Activated CD8-positive, alpha-beta memory T cell treated with anti-CD3 and anti-CD28 coated beads, Interleukin-2, amount 50 U/mL, for 4 hours (primary cell): ENCODE measurements at places on chromosomes 13 and 19.

DNA sequence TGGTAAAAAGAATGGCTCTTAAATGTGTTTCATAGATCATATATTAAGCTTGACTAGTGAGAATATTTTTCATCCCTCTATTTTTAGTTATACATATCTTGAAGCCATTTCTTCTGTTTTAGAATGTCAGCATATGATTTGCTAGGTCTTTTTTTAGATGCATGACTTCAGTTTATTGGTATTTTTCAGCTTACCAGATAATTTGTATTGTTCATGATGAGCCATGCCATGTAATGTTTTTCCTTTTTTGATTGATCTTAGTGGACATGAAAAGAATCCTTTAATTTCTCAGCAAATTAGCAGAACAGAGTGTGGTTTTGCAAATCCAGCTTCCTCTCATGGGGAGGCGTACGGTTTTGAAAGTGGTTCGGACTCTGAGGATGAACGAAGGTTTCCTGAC lies 168.5 kb downstream of the LMO7 start:
- DNase-seq, result no peak

GRCh38 chr19:29639086-29639485 lies 26.2 kb upstream of the PLEKHF1 start:
- no peak for DNase-seq

DNA sequence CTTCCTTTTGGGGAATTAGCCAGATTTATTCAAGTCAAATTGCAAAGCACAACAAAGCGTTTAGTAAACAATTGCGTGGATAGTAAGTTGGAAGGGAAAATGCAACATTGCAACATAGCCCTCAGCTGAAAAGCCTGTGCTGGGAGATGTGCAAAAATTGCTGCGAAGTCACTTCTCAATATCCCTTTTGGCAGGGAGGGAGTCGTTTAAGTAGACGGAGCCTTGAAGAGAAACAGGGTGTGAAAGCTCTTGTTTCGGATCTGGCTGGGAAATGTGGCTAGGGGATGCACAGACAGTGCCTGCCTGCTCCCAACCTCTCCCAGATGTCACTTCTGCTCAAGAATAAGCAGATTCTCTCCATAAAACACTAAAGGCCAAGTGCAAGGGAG lies 56.8 kb downstream of the SLC7A1 start:
- DNase-seq, result no peak

GRCh38 chr19:16076958-16077611 lies 790 bp downstream of the TPM4 start:
- no peak for DNase-seq

- DNase-seq, result no peak
Measured at GRCh38 chr13:97413694-97414093, 20.3 kb upstream of the RAP2A start.

DNA sequence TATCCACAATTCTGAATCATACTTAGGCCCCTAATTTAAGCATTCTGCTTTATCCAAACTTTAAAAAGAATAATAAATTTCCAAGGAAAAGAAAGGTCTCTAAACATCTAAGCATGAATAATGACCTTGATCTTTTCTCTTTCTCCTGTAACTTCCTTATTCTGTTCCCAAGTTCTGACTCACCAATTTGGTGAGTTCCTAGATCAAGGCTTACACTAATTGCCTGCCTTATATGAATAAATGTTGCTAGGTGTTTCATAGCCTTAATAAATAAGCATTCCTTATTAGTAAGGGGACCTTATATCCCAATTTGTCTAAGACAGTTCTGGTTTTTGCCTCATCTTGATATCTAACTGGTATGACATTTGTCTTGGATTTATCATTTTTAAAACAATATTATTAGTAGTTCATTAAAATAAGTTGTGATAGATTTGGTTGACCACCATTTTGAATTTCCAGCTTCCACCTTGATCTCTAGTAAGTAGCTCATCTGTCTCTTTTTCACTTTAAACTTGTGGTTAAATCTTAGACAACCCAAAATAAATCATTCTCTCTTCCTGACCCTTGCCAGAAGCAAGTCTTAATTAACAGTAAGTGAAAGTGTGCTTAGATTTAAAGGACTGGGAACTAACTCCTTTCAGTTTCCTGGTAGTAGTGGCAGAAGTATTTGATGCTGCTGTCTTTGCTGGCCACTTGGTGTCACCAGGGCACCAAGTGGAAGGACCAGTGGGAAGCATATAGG lies 121.2 kb upstream of the MLNR start:
- no peak for DNase-seq

DNA sequence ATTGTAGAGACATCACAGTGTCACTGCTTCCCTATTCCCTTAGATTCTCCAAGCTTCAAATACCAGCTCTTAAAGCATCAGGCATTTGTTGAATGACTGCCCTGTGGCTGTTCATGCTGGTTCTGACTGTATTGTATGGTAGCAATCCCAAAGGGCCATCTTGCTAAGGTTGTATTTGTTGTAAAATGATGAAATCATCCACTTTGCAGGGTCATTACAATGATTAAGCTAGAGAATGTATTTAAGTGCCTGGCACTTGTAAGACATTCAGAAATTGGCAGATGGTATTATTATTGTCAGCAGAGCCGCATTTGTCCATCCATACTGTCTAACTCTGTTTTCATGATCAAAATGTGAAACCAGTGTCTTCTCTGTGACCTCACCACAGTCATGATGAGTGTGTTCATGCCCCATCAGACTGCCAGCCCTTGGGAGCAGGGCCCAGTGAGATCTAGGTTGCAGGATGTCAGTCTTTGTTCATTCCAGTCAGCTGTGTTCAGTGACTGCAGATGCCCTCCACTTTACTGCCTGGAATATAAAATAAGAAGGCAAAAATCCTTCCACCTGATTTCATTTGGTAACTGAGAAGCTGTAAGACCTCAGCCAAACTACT lies 86.1 kb downstream of the DHRS12 start:
- no peak for DNase-seq

DNA sequence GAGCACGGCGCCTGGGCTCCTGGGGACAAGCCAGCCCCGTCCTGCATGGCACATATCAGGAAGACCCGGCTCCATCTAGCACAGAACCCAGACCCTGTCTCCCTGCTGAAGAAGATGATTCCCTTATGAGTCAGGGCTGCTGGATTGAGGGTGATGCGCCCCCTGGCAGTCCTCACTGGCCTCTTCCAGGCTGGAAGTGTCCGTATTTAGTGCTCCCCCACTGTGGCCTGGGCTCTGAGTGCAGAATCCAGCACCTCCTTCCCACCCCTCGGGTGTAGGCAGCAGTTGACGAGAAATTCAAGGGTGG lies 14.9 kb downstream of the COMP start:
- DNase-seq, result no peak

DNA sequence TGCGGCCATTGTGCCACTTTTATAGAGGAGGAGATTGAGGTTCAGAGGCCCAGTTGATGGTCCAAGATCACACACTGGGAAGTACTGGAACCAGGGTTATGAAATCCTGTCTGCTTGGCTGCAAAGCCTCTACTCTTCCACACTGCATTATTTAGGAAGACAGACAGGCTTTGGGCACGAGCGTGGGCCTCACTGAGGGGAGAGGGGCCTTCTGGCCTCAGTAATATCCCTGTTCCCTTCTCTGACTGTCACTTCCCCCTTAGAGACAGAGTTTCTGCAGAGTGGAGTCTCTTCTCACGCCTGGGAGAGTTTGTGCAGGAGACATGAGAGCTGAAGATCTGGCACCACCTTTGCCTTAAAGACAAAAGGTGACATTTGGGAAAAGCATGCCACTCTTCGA lies 49.0 kb upstream of the PNMA8B start:
- no peak for DNase-seq

- DNase-seq, result peak; percentile 40
Measured at GRCh38 chr19:14081797-14082674, 3.5 kb downstream of the C19orf67 start.

GRCh38 chr19:31459430-31459829 lies 110.2 kb upstream of the TSHZ3 start:
- DNase-seq, result no peak

DNA sequence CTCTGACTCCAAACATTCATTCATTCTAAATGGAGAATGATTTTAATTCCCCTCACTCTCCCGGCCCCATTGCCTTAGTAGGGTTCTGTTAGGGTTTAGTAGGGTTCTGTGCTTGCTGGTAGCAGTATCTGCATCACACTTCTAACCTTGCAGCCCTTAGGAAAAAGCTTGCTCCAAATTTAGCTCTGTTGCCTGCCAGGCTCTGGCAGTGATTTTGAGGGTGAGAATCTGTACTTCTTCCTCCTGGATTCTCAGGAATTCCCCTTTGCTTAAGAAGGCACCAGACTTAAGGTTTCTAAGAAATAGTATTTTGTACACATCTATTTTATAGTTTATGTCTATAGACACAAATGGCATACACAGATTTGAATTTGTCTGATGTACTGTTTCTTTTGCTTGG lies 14.7 kb downstream of the B3GLCT start:
- DNase-seq, result no peak

DNA sequence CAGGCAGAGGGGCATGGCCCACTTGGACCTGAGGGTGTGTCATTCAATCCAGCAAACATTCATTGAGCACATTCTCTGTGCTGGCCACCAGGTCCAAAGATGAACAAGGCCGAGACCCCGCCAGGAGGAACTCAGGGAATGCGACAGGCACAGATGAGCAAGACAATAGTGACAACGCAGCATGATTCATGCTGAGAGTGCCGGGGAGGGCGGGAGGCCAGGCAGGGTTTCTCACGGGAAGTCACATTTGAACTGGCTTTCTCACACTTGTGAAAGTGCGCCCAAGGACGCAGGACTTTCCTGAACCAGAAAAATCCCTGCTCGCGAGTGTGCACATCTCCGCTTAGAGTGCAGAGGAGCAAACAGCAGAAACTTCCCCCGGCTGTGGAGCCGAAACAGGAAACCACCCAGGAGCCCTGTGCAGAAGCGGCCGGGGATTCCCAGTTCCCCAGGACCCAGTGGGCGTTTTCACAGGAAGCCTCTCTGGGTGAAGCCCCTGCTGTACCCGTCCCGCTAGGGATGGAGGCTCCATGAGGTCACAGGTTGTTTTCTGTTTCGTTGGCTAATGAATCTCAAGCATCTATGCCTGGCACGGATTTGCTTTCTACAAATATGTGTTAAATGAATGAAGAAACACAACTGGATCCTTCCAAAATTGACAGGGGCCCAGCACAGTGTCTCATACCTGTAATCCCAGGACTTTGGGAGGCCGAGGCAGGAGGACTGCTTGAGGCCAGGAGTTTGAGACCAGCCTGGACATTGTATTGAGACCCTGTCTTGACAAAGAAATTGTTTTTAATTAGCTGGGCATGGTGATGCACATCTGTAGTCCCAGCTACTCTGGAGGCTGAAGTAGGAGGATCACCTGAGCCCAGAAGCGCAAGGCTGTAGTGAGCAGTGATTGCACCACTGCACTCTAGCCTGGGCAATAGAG lies 68.4 kb upstream of the TM9SF2 start:
- DNase-seq, result peak; percentile 81

- DNase-seq, result no peak
Measured at GRCh38 chr19:17948514-17948900, 15.7 kb downstream of the CCDC124 start.

DNA sequence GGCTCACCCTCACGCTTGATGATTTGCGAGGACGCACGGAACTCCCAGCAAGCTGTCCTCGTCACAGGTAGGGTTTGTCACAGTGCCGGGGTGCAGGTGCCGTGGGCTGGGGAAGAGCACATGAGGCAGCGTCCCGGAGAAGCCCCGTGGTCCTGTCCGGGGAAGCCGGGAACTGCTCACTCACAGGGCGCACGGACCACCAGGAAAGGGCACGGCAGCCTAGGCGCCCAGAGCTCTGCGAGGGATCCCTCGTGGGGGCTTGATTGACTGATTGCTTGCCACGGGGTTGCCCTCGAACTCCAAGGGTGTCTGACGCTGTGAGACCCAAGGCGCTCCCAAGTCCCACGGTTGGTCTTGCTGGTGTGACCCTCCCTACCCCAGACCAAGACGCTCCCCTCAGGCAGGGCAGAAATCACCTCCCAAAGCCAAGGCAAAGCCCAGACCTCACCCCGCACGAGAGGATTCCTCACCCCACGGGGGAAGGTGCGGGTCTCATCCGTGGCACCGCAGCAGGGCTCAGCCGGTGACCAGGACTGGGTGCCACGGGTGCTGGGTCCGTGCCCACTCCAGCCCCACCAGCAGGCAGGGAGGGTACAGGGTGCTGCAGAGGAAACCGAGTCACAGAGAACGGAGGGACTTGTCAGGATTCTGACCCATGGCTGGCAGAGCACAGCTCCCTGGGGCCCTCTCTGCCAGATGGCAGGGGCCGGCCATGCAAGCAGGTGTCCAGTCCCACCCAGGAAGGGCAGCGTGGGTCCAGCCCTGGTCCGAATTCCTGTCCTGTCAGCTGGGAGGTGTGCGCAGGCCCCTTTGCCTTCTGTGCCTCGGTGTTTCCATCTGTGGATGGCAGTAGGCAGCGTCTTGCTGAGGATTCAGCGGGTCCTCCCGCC lies 7.7 kb downstream of the C2CD4C start:
- DNase-seq, result peak; percentile 8

GRCh38 chr19:342801-343421 lies 1.7 kb downstream of the MIER2 start:
- no peak for DNase-seq

GRCh38 chr13:62684359-62684758 lies 1268.7 kb upstream of the PCDH20 start:
- no peak for DNase-seq
